ENCODE measurements at places on chromosomes 5 and 9. TPM values are rescaled to one million over a fixed set of nuclear protein-coding genes. Genes with fewer than 3 reads are reported as not detected.

Gene TRAF1
- 163 TPM for total RNA-seq

Gene BARX1
- total RNA-seq, result not detected

Gene SLC27A6
- total RNA-seq, result not detected

Gene PTPN3
- 0.24 TPM for total RNA-seq

Gene OR1N1
- total RNA-seq, result not detected

Gene ASB6
- total RNA-seq, result 15.1 TPM
